NCI-H2029 (cell line): ENCODE measurements at places on chromosomes 2 and 18.

GRCh38 chr18:48813833-48814489 is 136.8 kb downstream of the SMAD7 start:
- DNase-seq, result no peak

DNA sequence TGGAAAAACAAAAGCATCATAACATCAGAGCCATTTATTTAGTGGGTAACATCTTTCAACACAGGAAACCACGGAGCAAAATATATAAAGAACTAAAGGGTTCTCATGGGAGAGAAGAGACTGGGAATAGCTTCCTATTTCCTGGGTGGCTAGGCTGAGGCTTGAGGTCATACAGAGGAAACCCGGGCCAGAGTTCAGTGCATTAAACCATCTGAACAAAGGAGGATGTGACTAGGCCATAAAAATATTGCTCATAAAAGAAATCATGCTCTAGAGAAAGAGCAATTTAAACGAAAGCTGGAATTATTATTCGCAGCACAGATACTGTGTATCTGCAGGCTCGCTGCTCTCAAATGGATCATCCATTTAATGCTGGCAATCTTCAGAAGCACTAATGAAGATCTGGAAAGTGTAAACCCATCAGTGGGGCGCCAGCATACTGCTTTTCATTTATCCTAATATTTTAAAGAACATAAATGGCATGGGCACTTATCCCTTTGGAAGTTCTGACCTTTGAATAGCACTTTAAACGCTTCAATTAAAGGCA is 83.3 kb downstream of the GALNT14 start:
- DNase-seq, result no peak

GRCh38 chr2:153179808-153180207 is 298.8 kb downstream of the RPRM start:
- no peak for DNase-seq

- no peak for DNase-seq
Measured at GRCh38 chr2:204346906-204347305, 198.4 kb upstream of the PARD3B start.

DNA sequence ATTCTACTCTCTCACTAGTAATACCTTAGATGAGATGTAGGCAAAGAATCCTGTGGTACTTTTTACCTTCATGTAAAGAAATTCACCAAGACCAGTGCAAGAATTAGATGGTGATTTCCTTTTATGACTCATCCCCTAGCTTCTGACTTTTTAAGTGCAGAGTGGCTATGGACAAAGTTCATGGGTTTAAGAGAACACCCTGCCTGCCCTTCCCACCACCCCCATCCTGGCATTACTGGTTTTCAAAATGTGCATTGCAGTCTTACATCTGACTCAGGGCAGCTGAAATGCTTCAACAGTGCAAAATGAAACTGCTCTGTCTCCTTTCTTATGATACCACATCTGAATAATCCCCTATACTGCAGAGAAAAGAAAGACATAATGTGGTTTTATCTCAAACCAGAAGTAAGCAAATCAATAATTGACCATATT is 22.6 kb downstream of the MAIP1 start:
- no peak for DNase-seq
